ENCODE measurements at places on chromosomes 11 and 22. TPM values are rescaled to one million over a fixed set of nuclear protein-coding genes. Genes with fewer than 3 reads are reported as not detected.
A peak's percentile ranks its signal among the peaks of the same experiment; 100 is the strongest.

DNA sequence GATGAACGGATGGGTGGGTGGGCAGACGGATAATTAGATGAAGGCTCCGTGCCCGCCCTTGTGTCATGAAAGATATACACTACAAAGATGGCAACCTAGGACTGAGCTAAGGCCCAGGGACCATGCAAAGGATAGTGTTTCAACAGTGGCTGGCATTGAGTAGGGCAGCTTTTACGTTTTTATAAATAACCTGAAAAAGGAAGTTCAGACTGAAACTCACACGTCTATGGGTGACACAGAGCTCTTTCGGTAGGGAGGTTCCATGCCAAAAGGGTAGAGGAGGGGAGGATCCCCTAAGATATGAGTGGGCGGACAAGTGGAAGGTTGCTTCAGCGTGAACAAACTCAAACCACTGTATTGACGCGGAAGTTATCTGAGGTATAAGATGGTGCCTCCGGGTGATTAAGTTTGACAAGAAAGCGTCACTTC, 90.5 kb downstream of the UBASH3B start:
- DNase-seq = no peak

DNA sequence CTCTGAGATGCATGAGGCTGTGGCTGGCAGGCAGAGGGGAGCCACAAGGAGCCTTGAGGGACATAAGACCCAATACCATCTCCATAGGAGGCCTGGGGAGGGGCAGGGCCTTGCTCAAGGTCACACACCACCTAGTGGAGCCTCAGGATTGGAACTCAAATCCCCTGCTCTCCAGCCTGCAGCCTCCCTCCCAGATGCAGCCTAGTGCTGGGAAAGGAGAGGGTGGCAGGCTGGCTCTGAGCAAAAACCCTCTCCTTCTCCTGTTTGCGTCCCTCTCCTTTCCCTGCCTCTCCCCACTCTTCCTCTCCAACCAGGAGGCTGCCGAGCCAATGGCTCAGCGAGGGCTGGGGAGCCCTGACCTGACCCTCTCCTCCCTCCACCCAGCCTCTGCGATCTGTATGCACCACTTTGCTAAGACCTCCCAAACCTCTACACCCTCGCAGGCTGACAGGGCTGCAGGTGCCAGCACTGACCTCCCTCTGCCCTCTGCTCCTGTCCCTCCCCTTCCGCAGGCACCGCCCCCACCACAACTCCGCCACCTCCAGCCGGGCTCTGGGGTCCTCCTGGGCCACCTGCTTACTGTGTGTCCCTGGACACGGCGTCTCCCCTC, 14.7 kb downstream of the IGLL1 start:
- peak; percentile 8 for DNase-seq

DNA sequence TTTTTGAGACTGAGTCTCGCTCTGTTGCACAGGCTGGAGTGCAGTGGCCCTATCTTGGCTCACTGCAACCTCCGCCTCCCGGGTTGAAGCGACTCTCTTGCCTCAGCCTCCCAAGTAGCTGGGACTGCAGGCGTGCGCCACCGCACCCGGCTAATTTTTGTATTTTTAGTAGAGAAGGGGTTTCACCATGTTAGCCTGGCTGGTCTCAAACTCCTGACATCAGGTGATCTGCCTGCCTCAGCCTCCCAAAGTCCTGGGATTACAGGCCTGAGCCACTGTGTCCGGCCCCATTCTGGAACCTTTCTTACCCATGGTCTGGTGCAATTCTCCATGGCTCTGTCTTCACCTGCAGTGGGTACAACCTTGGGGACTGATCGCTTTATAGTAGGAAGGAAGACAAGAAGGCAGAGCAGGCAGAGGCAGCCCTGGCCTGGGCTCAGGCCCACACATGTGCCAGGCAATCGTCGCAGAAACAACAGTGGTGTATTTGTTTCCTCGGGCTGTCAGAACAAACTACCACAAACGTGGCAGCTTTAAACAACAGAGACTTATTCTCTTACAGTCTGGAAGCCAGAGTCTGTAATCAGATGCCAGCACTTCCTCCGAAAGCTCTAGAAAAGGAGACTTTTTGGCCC, 4.0 kb upstream of the PTGDR2 start:
- no peak for DNase-seq

DNA sequence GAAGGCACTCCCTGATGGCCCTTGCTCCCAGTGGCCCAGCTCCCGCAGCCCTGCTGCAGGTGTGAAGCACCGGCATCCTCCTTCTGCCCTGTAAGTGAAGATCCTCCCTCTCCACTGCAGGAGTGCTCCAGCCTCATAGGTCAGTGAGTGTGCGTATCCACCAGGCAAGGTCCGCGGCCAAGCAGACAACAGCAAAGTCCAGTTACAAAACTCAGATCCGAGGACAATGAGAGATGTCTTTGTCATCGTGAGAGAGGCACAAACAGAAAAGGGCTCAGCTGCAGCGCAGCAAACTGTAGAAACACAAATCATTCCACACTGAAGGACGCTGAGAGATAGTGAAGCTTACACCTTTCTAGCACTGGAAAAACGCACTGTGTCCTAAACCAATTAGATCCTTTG, 46.1 kb downstream of the MYH9 start:
- DNase-seq = no peak

DNA sequence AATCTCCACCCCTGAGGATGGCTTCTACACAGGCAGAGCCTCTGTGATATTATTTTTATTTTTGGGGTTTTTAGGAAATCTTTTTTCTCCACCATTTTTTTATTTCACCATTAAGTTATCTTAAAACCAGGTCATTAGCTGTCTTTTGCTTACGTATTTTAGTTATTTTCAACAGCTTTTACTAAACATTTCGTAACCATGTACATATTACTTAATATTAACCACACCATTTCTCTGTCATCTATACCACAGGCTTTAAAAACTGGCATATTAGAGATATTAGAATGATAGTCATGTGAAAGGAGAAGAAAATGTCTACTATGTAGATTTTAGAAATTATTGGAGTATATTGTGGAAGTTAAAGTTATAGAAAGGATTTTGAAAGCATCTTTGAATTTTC, 37.4 kb downstream of the YAP1 start:
- DNase-seq = no peak

DNA sequence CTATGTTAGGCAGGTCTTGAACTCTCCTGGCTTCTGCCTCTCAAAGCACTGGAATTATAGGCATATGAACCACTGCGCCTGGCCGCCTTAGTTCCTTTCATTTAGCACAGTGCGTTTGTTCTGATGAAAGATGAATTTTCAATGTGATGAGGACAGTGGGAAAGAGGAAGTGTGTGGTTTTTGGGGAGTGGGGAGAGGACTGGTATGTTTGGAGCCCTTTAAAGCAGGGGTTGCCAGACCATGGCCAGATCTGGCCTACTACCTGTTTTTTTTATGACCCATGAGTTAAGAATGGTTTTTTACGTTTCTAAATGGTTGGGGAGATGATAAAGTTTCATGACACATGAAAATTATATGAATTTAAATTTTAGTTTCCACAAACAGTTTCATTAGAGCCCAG, 12.5 kb downstream of the ATXN10 start:
- DNase-seq = no peak

DNA sequence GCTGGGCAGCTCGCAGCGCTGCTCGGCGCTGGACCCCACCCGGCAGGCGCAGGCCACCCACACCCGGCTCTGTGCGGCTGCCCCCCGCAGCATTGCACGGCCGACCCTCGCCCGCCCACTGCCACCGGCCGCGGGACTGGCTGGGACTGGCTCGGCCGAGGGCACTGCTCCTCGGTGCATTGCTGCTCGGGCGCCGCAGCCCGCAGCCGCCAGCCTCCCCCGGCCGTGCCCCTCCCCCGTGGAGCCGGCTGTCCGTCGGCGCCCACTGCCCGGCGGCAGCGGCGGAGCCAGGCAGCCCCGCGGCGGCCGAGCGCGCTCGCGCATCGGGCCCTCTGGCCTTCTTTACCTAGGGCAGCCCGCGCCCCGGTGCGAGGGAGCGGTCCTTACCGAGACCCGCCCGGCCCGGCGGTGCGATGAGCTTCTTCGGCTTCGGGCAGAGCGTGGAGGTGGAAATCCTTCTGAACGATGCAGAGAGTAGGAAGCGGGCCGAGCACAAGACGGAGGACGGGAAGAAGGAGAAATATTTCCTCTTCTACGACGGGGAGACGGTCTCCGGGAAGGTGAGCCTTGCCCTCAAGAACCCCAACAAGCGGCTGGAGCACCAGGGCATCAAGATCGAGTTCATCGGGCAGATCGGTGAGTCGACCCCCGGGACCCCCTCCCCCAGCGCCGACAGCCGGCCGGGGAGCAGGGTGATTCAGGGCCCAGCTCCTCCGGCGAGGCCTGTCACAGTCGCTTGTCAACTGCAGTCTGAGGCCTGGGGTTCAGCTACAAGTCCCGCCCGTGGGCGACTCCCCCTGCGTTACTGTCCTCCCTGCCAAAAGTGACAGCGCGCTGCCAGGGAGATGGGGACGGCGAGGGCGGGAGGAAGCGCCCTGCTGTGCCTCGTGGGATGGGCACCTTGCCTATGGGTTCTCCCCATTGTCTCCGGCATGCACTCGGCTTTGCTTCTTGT, 516 bp downstream of the VPS26B start:
- DNase-seq = peak; percentile 77

DNA sequence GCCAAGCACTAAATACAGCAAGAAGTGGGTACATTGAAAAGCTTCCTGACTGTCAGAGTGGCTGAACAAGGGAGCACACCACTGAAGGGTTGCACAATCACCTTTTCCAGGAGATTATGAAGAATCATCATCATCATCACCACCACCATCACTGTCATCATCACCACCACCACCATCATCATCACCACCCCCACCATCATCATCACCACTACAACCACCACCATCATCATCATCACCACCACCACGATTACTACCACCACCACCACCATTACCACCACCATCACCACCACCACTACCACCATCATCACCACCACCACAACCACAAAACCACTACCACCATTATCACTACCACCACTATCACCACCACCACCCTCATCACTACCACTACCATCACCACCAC, 147.9 kb upstream of the TBCEL start:
- no peak for DNase-seq

DNA sequence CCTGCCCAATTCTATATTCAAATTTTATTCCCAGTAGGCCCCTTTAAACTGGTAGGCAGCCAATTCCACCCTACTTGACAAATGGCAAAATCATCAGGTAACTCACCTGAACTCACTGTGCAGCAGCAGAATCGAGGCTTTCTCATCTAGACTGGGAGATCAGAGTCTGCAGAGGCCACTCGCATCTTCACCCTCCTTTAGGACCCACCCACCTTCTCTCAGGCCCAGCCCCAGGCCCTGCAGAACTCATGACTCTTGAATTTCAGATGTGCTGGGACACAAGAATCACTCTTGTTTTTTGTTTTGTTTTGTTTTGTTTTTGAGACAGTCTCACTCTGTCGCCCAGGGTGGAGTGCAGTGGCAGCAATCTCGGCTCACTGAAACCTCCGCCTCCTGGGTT, 38.8 kb downstream of the MICAL3 start:
- DNase-seq = no peak

IL17REL gene
- not detected for total RNA-seq

EXPH5 gene
- 5.6 TPM for total RNA-seq

APOA4 gene
- total RNA-seq = 0.86 TPM

CDHR5 gene
- total RNA-seq = not detected
